ENCODE measurements at places on chromosomes 12 and 14.

GRCh38 chr12:113154351-113154973 is 4.9 kb downstream of the CFAP73 start:
- DNase-seq: peak; percentile 52

GRCh38 chr12:57854965-57855364 is 8.4 kb upstream of the CTDSP2 start:
- no peak for DNase-seq

GRCh38 chr12:43131301-43131700 is 420.7 kb downstream of the ADAMTS20 start:
- DNase-seq: no peak

- DNase-seq: no peak
Measured at GRCh38 chr14:56168007-56168616, 49.9 kb downstream of the PELI2 start.

GRCh38 chr14:58629281-58629680 is 8.5 kb upstream of the DACT1 start:
- DNase-seq: no peak

GRCh38 chr14:75861161-75861621 is 120.6 kb downstream of the TGFB3 start:
- DNase-seq: no peak

- no peak for DNase-seq
Measured at GRCh38 chr14:22489244-22489545, 99.8 kb downstream of the DAD1 start.

GRCh38 chr12:95277139-95277538 is 59.5 kb downstream of the VEZT start:
- no peak for DNase-seq

- DNase-seq: no peak
Measured at GRCh38 chr14:80946187-80946586, 4.6 kb upstream of the CEP128 start.

Data from NCI-H146 (cell line).